ENCODE measurements at places on chromosomes 12 and 14.

DNA sequence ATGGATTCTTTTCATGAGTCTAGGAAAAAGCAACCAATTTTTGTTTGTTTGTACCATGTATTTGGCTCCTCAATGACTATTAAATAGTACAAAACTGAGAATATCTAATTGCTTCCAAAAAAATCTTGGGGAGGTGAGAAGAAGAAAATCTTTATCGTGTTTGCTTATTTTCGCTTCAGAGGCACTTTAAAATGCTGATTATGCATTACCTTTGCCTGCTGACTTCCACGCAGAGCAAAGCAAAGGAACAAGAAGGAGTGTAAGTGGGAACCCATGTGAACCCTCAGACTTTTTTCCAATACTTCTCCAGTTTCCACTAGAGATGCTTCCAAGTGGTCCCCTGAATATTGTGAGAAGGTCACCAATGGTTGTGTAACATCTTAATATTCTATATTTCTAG lies 43.2 kb upstream of the STRN3 start:
- no peak for DNase-seq

- no peak for DNase-seq
Measured at GRCh38 chr12:42076976-42077375, 67.7 kb downstream of the GXYLT1 start.

DNA sequence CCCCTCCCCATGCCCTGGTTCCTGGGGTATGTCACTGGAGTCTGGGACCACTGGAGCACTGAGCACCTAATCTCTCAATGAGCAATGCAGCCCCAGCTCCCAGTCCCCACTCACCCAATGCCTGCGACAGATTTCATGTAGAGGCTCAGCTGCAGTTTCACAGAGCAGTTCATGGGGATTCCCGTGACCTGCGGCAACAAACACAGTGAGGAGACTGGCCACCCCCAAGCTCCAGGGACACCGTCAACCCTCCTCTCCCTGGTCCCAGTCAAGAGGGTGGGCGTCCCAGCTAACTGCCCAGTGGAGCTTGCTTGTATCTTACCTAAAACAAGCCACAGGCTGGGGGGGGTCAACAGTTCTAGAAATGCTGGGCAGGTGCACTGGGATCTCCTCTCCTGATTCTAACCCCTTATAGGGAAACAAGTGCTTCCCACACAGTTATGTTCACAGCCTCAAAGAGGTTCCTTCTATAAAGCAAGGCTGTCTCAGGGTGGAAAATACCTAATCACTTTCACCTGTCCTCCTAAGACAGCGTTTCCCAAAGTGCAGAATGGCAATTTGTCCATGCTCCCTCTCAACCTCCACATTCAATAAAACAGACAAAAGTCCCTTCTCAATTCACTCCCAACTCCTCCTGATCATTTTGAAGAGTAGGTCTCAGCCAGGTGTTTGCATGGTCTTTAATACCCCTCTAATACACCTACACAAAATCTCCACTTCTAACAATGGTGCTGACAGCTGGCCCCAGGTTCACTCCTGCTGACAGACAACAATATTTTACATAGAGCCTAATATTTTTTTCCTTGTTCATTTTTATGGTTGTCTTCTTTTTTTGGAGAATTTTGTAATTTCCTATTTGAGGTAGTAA lies 68.3 kb downstream of the SCARB1 start:
- DNase-seq: no peak

DNA sequence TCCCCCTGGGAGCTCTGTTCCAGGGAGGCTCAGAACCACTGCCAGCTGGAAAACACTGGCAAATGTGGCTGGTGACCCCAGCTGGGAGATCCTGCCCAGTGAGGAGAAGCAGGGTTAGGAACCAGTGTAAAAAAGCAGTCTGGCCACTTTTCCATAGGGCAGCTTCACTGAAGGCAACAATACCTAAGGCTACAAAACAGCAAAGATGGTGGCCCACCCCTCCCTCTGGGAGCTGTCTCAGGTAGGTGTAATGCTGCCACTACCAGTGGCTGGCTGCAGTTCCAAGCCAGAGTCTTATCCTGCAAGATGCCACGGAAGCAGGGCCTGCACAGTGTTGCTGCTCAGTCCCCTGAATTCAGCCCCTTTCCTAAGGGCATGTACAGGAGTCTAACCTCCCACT lies 50.6 kb upstream of the ANO6 start:
- no peak for DNase-seq

DNA sequence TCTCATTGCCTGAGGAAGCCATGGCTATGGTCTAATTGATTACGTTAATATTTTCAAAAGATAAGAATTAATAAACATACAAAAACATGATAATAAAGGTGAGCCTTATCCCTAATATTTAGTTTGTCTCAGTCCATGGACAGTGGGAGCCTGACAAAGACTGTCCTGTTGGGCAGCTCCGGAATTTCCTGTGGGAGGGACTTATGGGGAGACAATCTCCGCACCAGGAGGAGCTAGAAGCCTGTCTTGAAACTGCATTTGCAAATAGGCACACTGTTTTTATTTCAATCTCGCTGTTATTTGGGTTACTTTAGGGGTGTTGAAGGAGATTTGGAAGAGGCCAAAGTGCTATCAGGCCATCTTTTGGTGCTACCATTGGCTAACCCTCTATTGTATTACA lies 50.8 kb upstream of the ZDHHC17 start:
- no peak for DNase-seq

DNA sequence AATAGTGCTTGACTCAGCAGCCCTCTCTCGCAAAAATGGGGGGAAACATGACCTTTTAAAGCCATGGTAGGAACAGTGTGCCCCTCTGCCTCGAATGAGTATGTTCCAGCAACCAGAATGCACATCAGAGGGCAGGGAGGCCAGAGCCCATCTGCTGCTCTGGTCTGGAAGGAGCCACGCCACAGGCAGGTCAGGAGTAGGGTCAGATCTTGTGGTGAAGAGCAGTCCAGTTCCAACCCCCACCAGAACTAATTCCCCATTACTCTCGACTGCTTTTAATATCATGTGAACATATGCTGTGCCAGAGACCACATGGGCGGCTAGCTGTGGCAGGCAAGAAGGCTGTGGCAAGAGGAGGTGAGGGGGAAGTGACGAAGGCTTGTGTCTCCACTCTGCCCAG lies 34.6 kb upstream of the TMX1 start:
- no peak for DNase-seq

DNA sequence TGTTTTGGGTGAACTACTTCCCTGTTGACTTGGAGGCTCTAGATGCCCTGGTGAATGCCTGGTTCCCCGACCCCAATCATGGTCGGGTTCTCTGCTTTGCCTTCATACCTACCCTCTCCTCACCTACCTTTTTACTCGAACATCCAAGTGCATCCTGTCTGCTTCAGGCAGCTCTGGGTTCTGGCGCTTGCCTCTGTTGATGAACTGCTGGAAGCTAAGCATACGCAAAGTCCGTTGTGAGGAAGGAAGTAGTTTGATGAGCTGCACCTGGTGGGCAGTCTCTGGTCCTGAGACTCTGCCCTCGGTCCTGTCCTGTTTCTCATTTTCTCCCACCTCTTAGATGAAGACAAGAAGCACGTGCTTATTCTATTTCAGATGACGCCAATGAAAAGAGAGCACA lies 13.6 kb downstream of the KCNH3 start:
- DNase-seq: no peak

GRCh38 chr14:78164226-78164853 lies 5.8 kb upstream of the NRXN3 start:
- DNase-seq: no peak

Data from stimulated activated CD4-positive, alpha-beta T cell treated with anti-CD3 and anti-CD28 coated beads, Interleukin-15, amount 100 ng/mL, for 1 hour (primary cell).